ENCODE measurements at places on chromosomes 11 and 22.

GRCh38 chr22:43476341-43476740 is 64.5 kb downstream of the MPPED1 start:
- DNase-seq, result no peak

GRCh38 chr11:86624366-86624765 is 48.0 kb downstream of the ME3 start:
- DNase-seq, result no peak

DNA sequence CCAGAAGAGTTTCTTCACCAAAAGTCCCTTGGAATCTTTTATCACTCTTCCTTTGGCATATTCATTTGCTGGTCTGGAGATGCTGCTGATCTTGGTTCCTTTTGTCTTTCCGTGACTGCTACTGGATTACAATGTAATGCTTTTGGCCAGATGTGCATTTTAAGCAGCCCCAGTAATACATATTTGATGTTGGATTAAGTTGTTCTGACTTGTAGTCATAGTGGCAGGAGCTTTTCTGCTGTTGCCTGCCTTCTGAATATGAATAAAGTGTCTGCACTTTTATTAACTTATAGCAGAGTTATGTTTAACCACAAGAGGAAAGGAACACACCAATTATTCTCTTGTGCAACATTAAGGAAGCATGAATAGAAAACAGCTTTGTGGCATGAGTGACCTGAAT is 360.0 kb upstream of the DDI1 start:
- DNase-seq, result no peak

DNA sequence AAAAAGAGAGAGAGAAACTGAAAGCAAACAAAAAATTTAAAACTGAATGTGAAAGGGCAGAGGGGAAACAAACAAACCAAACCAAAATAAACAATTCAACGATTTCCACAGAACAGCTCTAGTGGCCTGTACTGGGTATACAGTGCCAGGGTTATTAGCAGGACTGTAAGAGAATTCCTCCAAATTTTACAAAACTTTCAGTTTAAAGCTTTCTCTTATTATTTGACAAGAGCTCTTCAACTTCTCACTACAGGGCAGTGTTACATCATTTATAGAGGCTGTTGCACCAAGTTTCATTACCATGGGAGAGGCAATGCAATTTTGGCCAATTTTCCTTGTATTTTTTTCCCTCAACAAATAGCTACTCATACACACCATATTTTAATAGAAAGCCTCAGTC is 44.3 kb upstream of the CLPB start:
- DNase-seq, result no peak

- no peak for DNase-seq
These were observed 57.6 kb downstream of the SMIM38 start for GRCh38 chr11:69213316-69213715.

DNA sequence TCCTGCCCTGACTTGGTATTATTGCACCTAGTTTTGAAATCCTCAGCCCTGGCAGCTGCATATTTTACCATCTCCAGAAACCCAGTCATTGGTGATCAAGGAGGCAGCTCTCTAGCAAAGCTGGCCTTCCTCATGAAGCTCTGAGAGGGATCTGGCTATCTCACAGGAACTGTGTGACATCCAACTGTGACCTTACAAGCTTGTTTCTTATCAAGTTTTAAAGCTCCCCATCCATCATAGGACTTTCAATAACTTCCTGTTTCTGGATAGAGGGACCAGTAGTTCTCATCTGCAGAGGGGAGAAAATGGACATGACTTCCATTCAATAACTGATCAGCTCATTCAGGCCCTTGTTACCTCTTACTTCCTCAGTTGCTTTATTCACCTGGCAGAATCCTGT is 18.2 kb downstream of the CALCA start:
- DNase-seq, result no peak

- DNase-seq, result no peak
These were observed 12.4 kb downstream of the ADM start for GRCh38 chr11:10317151-10317755.

DNA sequence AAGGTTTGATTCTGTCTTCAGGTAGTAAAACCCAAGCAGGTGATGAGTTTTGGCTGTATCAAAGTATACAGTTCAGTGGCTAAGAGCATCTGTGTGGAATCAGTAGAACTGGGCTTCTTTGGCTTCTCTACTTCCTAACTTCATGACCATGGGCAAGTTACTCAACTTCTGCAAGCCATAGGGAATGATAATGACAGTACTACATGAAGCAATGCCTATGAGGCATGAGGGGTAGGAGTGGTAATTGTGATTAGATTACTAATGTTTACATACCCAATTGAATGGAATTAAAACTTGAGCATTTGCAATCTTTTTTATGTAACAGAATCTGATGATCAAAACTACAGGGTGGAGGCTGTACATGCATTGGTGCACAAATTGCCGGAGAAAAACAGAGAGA is 164.3 kb downstream of the PGR start:
- DNase-seq, result no peak

- no peak for DNase-seq
These were observed 1.3 kb downstream of the EEF1G start for GRCh38 chr11:62572431-62572830.

GRCh38 chr11:12156301-12157140 is 46.1 kb downstream of the MICAL2 start:
- no peak for DNase-seq

DNA sequence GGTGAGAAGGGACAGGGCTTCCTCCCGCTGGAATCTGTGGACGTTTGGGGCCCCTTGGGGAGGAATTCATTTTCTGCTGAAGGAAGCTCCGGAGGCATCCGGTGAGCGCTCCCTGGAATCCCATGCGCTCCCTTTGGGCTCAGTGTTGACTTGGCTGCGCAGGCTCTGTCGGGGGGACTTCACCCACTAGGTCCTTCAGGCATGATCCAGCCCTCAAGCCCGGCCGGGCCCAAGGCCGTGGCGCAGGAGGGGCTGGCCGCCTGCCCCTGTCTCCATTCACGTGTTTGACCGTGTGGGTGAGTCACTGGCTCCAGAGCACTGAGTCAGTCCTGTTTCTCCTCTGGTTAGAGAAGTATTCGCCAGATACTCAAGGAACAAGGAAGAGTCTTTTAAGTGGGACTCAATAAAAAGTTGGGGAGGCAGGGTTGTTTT is 1.4 kb downstream of the CTTN start:
- peak; percentile 17 for DNase-seq

DNA sequence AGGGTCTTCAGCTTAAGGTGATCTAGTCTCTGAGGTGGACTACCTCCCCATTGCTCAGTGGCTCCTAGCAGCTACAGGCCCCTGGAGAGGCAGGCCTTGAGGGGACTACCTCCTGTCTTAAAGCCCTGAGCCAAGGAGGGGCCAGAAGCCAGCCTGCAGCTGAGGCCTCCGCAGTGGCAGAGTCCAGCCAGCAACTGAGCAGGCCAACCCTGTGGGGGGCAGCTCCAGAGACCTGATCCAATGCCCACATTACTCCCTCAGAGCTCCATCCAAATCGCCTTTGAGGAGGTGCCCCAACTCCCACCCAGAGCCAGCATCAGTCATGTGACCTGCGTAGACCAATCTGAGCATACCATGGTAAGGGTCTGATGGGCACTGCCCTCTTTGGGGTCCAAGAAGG is 2.7 kb downstream of the C2CD2L start:
- no peak for DNase-seq

- peak; percentile 89 for DNase-seq
These were observed 1.9 kb upstream of the ADM start for GRCh38 chr11:10302744-10303557.

- no peak for DNase-seq
These were observed 218.8 kb downstream of the HIPK3 start for GRCh38 chr11:33475993-33476392.

DNA sequence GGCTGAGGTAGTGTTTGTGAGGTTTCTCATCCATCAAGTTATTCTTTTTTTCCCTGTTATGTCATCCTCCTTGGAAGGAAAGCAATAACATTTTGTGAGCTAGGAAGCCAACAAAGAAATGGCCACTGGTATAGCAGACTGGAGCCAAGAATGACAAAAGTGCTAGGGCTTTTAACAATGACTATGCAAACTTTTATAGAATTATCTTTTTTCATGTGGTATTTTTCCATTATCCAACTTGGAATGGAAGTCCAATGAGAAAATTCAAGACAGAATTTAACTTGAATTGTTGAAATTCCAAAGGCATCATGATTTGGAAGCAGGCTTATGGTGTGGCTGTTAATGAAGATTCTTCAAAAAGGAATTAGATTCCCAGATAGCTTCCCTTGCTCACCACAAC is 216.4 kb upstream of the PDGFD start:
- no peak for DNase-seq

- DNase-seq, result no peak
These were observed 41.8 kb downstream of the GNB1L start for GRCh38 chr22:19812910-19813309.

DNA sequence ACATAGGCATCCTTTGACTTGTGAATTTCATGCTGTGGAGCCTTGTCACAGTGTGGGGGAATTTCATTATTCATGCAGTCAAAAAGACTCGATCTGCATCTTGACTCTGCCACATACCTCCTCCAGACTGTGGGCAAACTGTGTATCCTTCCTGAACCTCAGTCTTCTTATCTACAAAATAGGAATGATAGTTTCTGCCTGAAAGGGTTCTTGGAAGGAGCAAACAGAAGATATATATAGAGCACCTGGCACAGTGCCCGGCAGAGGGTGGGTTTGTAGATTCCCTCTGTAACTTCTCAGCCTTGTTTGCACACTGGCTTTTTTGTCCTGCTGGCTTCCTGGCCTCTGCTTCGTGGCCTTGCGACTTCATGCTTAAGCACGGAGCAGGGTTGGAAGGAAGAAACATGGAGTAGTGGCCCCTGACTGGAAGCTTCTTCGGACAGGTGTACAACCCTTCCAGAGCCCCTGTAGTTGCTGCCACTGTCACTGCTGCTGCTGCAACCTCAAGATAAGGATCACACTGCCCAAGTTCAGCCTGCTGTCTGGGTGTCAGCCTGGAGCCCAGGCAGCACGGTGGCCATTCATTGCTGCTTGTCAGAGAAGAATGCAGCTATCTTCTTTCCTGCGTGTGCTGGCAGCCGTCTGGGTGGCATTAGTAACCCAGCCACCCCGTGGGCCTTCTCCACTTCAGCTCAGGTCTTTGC is 106.4 kb downstream of the MICAL2 start:
- DNase-seq, result no peak

Data from retina (tissue), 1 donor.